Uterus (tissue), 4 donors: ENCODE measurements at places on chromosomes 3 and 15. TPM values are rescaled to one million over a fixed set of nuclear protein-coding genes. Genes with fewer than 3 reads are reported as not detected.

Gene FBN1
- 76.3 TPM for total RNA-seq

Gene SMCO1
- total RNA-seq: not detected

Gene PLA2G4D
- total RNA-seq: not detected

Gene CKMT1B
- not detected for total RNA-seq

Gene DNAH1
- 5.9 TPM for total RNA-seq

Gene CYP1A2
- not detected for total RNA-seq

Gene LIPH
- not detected for total RNA-seq

Gene KBTBD13
- not detected for total RNA-seq

Gene PYGO1
- 36.1 TPM for total RNA-seq

Gene PLA2G4B
- 8.4 TPM for total RNA-seq

Gene GUCA1C
- not detected for total RNA-seq

Gene KCNMB3
- 0.26 TPM for total RNA-seq

Gene SUCNR1
- total RNA-seq: not detected

Gene RASGRP1
- 0.48 TPM for total RNA-seq

Gene GPR62
- total RNA-seq: 8.2 TPM

Gene SH2D7
- not detected for total RNA-seq

Gene ACKR4
- 4.7 TPM for total RNA-seq

Gene FBXW12
- not detected for total RNA-seq

Gene FBXO40
- total RNA-seq: 0.06 TPM

Gene MORF4L1
- total RNA-seq: 262 TPM

Gene SLC2A2
- not detected for total RNA-seq

Gene ATG7
- 123 TPM for total RNA-seq

Gene CYP11A1
- total RNA-seq: 2.3 TPM

Gene CSPG4
- 62.4 TPM for total RNA-seq

Gene TMC3
- 0.14 TPM for total RNA-seq

Gene PRSS50
- total RNA-seq: not detected

Gene ABHD17C
- total RNA-seq: 0.29 TPM

Gene PLCH1
- total RNA-seq: 12.0 TPM

Gene CATSPER2
- 1.8 TPM for total RNA-seq

Gene PTH1R
- 24.5 TPM for total RNA-seq

Gene CP
- total RNA-seq: 13.3 TPM

Gene SLC35A5
- 38.1 TPM for total RNA-seq

Gene GATM
- total RNA-seq: 23.5 TPM

Gene RARRES1
- 12.8 TPM for total RNA-seq

Gene EIF2A
- total RNA-seq: 266 TPM
